ENCODE measurements at places on chromosomes 16 and 17.

DNA sequence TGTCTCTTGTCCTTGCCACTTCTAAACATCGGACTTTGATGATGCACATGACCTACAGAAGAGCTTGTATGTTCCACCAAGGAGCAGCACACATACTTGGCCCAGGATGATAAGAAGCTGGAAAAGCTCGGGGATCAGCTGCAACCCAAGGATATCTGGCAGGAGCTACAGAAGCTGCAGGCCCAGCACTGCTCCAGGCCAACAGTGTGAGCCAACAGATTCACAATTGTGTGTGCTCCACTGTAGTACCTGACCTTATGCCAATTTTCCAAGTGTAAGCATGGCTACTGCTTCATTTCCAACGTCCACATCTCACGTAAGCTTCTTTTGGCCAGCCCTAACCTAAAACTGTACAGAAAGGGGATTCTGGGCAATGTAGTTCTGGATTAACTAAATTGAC is 83.4 kb downstream of the COX10 start:
- no peak for DNase-seq

DNA sequence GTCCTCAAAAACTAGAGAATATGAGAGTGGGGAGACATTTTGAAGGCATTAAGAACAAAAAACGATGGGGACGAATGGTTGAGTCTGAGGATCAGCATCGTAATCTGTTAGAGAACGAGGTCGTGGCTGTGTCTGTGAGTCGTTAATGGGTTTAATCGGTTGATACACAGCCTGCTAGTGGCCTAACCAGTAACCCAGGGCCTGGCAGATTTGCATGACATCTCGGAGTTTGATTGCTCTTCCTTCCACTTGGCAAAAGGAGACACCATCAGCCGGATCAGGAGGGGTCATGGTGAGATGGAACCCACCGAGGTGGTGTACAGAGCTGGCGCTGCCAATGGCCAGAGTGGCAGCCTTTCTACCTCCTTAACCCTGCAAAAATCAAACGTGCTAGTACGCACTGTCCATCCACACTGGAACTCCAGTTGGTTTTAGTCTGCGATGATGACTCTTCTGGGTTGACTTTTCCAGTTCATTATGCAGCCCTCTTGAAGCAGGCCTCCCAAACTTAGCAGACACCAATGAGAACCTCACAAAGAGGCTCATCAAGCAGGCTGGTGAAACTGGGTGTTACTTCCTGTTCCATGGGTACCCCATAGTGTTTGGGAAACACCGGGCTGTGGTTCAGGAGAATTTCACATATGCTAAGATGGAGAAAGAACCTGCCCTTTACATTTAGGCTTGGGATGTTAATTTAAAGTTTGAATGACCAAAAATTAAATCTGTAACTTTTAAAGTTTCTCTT is 4.1 kb downstream of the HS3ST3B1 start:
- DNase-seq, result no peak

DNA sequence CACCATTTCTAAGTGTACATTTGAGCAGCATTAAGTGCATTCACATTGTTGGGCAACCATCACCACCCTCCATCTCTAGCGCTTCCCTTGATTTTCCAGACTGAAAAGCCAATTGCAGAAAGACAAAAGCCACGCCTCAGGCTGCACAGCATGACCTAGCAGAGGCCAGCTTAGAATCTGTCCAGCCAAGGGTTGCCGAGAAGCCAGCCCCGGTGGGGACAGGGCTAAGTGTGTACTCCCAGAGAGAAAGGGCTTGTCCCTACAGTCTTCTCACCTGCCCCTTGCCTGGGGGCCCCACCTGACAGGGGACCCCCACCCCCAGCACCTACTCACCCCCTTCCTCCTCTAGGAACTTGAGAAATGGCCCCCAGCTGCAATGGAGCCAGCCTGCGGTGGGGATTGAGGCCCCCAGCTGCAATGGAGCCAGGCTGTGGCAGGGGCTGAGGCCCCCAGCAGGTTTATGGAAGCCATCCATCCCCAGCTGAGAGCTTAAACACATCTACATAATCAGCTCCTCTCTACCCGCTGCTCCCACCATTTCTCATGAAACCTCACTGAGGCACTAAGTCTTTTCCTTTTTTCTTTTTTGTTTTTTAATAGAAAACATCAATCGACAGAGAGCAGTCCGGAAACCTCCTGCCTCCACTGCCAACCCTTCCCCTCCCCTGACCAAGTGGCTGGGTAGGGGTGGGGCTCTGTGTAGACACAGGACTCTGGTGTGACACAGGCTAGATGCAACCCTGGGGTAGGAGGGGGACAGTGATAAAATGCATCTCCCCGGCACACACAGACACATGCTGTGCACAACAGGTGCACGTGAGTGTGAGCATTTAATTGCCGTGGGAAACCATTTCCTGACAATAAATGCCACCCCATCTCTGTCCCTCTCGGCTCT is 77.9 kb downstream of the CCT6B start:
- DNase-seq, result no peak

GRCh38 chr17:27848931-27849330 is 44.2 kb downstream of the LYRM9 start:
- DNase-seq, result no peak

DNA sequence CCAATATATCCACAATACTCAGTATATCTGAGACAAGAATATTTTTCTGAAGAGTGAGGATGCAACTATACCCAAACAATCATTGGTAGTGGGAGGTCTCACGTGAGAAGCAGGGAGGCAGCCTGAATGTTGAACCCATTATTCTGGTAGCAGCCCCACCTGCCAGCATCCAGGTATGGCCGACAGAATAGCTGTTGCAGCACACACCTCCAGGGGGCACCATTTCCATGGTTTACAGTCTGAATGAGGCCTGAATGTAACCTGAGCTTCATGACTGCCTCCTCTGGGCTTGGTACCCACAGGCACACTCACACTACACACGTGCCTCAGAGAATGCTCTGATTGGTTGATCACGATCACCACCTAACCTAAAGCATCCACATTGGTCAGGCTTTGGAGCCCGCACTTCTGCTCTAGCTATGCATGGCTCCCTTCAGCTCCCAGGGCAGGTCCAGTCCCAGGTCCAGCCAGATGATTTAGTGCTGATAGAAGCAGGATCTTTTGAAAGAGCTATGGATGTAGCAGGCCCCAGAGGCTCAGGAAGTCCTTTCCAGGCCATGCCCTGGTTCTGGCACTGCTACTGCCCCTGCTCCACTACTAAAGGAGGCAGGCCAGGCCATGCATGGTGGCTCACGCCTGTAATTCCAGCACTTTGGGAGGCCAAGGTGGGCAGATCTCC is 11.0 kb upstream of the CBFB start:
- peak; percentile 86 for DNase-seq

- no peak for DNase-seq
These were observed 48.5 kb downstream of the IRF8 start for GRCh38 chr16:85947230-85948137.

DNA sequence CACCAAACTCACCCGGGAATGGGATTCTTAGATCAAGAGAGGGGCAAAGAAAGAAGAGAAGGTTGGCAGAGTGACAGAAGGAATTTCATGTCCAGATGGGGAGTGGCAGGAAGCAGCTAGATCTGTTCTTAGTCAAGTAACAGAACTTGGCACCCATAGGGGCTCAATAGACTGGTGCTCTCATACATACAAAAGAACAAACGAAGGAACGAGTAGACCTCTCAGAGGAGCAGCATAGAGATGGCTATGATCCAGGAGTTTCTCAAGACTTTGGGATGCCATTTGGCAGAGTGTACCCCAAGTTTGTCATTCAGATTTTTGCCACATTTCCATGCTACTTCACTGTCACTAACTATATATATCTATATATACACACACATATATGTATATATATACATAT is 47.9 kb downstream of the GINS3 start:
- DNase-seq, result no peak

GRCh38 chr17:28221751-28222414 is 97.1 kb upstream of the TMEM97 start:
- no peak for DNase-seq

DNA sequence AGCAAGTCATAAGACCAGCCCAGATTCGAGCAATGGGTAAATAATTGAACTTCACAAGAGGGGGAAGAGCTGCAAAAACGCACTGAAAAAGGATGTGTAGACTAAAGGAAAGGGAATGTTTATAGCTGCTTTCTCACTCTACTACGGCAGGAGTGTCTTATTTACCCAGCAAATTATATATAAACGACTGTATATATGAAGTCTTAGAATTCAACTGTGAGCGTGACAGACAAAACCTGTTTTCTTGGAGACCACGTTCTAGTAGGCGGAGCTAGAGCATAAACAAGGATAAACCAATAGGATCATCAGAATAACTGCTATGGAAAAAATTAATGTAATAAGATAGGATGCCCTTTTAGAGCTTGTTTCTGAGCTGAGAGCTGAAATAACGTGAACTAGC is 394.6 kb upstream of the MON1B start:
- no peak for DNase-seq

DNA sequence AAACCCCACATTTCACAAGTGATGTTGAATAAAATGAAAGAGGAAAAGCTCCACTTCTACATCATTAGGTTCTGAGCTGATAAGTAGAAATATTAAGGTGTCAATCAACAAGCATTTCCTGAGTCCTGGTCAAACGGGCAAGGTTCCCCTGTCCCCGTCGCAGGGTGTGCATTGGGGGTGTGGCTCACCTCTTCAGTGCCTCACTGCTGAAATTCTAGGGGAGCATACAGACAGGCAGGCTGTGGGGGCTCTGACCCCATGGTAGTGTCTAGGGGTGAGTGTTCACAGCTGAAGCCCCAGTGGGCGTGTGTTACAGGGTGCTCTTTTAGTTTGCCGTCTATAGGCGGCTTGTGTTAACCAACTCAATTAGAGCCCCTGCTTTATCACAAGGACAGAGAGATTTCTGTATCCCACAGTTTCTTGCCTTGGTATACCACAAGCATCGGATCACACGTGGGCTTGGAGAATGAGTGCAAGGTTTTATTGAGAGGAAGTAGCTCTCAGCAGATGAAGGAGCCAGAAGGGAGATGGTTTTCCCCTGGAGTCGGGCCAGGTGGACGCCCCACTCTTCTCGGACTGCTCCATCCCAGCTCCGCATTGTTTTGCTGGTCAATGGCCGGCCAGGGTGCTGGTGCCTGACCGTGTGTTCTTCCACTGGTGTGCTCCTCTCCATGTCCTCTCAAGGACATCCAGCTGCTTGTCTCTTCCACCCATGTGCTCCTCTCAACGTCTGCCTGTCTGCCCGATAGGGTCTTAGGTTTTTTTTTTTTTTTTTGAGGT is 238.2 kb upstream of the NLRP1 start:
- DNase-seq, result no peak

DNA sequence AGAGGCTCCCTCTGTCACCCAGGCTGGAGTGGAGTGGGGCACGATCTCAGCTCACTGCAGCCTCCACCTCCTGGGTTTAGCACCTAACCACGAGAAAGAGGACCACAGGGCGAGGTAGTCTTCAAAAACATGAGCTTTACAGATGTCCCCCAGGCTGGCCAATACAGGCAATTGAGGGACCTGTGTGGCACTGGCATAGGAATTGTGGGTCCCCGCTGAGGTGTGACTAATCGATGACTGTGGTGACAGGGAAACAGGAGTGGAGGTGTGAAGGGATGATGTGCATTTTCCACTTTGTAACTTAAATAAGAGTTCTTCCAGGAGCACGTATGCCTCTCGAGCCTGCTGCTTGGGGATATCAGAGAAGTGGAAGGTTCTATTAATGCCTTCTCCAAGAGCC is 12.6 kb upstream of the ARHGAP17 start:
- DNase-seq, result no peak

Data from AG08395 (cell line).